Stimulated activated CD8-positive, alpha-beta memory T cell treated with anti-CD3 and anti-CD28 coated beads, Interleukin-12 subunit alpha, Interleukin-12 subunit beta, amount 100 ng/mL, for 4 hours (primary cell): ENCODE measurements at places on chromosomes 13 and 19.

- DNase-seq: no peak
Measured at GRCh38 chr13:30545320-30545719, 72.4 kb upstream of the USPL1 start.

- DNase-seq: no peak
Measured at GRCh38 chr19:35408284-35409171, 37.7 kb downstream of the GPR42 start.

GRCh38 chr19:39352381-39353255, 10.4 kb downstream of the SAMD4B start:
- DNase-seq: no peak

- no peak for DNase-seq
Measured at GRCh38 chr19:5692723-5693194, 2.7 kb downstream of the RPL36 start.

GRCh38 chr13:28494778-28495537, at the start of gene FLT1:
TSS of gene FLT1 (minus strand) at chr13:28495128. CDS start at chr13:28494843, 285 bp downstream.
- peak; percentile 17 for DNase-seq

DNA sequence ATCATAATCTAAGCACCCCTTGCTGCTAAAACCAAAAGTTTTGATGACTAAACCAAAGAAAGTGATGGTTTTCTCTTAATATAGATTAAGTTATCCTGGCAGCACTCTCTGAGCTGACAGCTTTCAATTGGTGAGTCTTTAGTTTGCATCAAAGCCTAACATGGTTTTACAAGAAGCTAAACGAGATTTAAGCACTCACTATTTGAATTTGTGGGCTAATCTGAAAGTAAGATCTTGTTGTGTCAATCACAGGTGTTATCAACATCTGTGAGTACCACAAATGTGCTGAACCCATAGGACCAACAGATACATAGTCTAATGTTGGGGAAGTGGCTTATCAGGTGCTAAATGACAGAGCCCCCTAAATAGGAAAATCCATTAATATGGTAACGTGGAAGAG, 223.9 kb downstream of the LHFPL6 start:
- no peak for DNase-seq

DNA sequence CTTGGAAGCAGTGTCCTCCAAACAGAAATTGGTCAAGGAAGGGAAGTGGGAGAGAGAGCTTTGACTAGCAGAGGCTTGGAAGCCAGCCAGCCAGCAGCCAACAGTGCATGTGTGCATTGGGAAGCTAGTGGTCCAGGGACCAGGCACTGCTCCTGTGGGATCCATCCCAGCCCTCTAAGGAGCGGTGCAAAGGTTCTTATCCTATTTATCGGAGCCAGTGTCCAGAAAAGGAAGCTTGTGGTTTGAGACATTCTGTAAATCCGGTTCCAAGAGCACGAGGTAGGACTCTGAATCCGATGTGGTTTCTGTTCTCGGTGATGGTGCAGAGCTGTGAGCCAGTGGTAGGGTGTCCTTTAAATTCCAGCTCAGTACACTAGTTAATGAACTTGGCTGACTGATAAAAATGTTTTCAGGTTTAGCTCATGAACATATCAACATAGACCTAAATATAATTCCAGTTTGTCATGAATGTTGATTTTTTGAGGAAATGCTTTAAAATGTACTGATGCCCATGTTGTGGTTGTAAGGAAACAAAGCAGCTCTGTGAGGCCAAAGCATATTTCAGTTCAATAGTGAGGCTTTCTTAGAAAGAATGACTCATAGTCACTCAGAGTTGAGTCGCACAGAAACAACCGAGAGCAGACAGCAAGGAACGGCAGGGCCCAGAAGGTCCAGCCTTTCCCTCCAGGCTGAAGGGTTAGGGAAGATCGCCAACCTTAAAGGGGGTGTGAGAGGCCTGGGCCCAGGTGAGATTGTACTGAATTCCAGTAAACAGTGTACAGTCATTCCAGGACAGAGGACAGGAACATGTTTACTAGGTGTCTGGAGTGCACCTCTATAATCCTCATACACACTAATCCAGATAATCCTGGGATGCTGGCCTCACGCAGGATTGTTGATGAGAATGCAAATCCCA, 21.5 kb upstream of the GARRE1 start:
- DNase-seq: no peak
